ENCODE measurements at places on chromosomes 11 and 22. TPM values are rescaled to one million over a fixed set of nuclear protein-coding genes. Genes with fewer than 3 reads are reported as not detected.

The ZNHIT2 gene
- total RNA-seq: 8.0 TPM

The C22orf23 gene
- total RNA-seq: 0.79 TPM

The P2RY2 gene
- 0.27 TPM for total RNA-seq

The CSF2RB gene
- not detected for total RNA-seq

The VWA5A gene
- total RNA-seq: 6.1 TPM

DNA sequence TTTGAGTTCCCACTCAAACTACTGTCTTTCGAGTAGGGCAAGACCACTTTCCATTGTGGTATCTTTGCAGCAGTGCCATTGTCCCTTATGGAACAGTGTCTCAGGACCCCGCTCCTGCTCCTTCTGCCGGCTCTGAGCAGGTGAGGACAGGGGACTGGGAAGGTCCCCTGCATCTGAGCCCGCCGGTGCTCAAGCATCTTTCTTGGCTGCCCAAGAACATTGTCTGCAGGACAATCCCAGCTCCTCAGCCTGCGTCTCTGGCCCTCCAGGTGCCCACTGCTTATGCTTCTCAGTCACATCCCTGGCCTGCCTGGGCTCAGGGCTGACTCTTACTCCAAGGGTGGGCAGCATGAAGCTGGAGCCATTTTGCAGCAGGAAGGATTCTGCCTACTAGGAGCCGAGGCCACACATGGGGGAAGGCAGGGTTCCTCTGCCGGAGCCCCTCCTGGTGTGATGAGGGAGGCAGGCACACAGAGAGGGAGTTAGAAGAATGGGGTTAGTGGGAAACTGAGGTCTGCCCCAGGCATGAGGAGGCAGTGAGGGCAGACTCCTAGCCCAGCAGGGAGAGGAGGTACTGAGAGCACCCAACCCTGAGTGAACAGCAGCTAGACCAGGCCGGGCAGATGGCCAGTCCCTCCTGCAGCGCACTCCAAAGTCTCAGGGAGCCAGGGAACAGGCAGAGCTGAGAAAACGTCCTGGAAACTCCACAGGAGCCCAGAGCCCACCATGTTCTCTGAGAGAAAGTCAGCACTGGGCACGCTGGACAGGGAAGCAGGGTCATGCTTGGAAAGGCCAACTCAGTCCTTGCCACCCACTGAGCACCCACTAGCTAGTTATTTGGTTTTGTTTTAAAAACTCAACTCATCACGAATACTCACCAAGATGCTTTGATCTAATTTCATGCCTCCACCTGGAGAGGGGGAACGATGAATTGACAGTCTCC lies 7.5 kb upstream of the PPARA start:
- peaks cover 24% of the 10 kb centered on the region for H3K27me3 ChIP-seq
- no peak overlapping the region for H3K4me3 ChIP-seq
- no peak for DNase-seq

GRCh38 chr11:75508051-75508561 lies 17.6 kb downstream of the GDPD5 start:
- no peaks in the 10 kb centered on the region for H3K27me3 ChIP-seq
- no peak overlapping the region for H3K4me3 ChIP-seq
- no peaks in the 10 kb centered on the region for H3K36me3 ChIP-seq
- H3K4me1 ChIP-seq: peaks cover 31% of the 10 kb centered on the region
- DNase-seq: no peak
- peak overlapping the region; percentile 85 for H3K27ac ChIP-seq

- H3K4me3 ChIP-seq: peak overlapping the region; percentile 16
- H3K4me1 ChIP-seq: peaks cover 26% of the 10 kb centered on the region
- H3K36me3 ChIP-seq: peaks cover 34% of the 10 kb centered on the region
- H3K27me3 ChIP-seq: no peaks in the 10 kb centered on the region
- DNase-seq: no peak
These were observed 28.0 kb downstream of the FADS2 start for GRCh38 chr11:61855939-61856680.

DNA sequence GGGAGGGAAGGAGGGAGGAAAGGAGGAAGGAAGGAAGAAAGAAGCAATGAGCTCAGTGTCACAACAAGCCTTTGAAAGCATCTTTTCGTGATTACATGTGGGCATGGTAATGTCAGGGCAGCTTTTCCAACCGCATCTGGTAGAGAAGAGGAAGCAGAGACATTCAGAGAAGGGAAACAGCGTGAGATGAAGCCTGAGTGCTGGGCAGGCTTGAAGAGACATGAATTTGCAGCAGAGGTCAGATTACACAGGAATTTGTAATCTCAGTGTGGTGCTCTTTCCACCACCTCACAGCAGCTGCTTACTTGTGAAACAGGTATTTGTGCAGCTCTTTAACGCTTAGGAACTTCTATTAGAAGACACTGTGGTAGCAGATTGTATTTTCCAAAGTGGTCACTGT lies 289.5 kb upstream of the C11orf87 start:
- H3K4me1 ChIP-seq: no peaks in the 10 kb centered on the region
- DNase-seq: no peak
- no peak overlapping the region for H3K4me3 ChIP-seq
- H3K36me3 ChIP-seq: no peaks in the 10 kb centered on the region

DNA sequence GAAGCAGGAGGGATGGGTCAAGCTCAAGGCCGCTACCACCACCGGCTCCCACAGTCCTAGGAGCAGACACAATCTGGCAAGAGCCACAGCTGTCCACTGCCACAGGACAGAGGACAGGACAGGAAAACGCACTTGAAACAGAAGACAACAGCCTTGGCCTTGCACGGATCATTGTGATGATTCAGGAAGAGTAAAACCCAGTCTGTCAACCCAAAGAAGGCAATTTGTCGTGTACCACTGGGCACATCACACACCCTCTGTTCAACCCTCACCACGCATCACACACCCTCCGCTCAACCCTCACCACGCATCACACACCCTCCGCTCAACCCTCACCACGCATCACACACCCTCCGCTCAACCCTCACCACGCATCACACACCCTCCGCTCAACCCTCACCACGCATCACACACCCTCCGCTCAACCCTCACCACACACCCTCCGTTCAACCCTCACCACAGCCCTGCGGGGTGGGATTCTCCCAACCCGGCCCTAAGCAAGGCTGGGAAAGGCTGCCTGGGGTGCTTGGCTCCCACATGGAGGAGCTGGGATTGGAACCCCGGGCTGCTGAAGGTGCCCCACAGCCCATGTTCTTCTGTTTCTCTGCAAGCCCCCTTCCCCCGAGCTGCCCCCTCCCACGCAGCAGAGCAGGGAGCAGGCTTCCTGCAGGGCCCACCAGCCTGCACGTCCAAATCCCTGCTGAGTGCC lies 11.3 kb upstream of the CDC42BPG start:
- no peak overlapping the region for H3K4me3 ChIP-seq
- H3K27ac ChIP-seq: peak overlapping the region; percentile 71
- no peak for DNase-seq
- H3K27me3 ChIP-seq: no peaks in the 10 kb centered on the region
- peaks cover 2% of the 10 kb centered on the region for H3K36me3 ChIP-seq
- H3K4me1 ChIP-seq: peaks cover 14% of the 10 kb centered on the region

- DNase-seq: no peak
- H3K4me3 ChIP-seq: no peak overlapping the region
- no peak overlapping the region for H3K27ac ChIP-seq
- no peaks in the 10 kb centered on the region for H3K36me3 ChIP-seq
- no peaks in the 10 kb centered on the region for H3K27me3 ChIP-seq
These were observed 1212.3 kb downstream of the BRD1 start for GRCh38 chr22:48615171-48616008.

DNA sequence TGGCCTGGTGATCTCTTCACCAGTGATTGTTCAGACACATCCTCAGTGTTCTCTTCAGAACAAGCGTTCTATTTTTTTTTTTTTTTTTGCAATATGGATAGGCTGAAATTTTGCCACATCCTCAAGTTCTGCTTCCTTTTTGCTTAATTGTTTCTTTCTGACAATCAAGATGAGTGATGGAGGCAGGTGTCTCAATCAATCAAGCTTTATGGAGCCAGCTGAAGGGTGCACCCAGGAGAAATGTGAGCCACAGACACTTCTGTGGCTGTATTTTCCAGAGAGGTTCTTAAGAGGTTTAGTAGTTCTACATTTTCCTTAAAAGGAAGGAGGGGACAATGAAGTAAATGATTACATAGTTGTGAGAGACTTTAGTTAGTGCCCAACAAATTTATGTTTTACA lies 43.9 kb upstream of the ASPHD2 start:
- peak overlapping the region; percentile 65 for H3K27ac ChIP-seq
- no peak overlapping the region for H3K4me3 ChIP-seq

DNA sequence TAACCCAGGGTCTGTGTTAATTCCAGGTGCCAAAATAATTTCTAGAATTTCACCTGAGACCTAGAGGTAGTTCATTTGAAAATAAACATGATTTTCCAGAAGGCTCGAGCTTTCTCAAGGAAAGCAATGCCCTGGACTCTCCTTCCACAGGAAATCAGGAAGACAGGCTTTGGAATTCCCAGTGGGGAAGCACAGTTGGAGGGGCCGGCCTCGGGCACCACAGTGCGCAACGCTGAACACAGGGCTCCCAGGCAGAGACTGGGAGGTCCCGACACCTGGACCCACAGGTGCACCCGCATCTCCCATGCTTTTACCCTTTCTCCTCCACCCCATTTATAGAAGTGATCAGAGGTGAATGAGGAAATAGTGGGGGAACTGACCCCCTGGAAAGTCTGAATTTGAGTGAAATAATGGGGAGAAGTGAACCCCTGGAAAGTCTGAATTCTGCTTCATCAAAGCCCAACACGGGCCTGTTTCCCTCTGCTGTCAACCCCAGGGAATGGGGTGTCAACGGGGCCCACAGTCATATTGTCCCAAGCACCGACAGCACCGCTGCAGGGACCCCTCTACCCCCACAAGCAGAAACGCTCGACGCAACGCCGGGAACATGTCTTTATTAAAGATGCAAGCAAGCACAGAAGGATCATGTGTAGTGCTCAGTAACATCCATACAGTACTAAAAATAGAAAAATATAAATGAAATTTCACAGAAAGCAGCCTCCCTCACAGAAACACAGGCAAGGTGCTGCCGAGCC lies 12.0 kb upstream of the EFCAB6 start:
- H3K27me3 ChIP-seq: no peaks in the 10 kb centered on the region
- H3K36me3 ChIP-seq: no peaks in the 10 kb centered on the region
- peaks cover 21% of the 10 kb centered on the region for H3K4me1 ChIP-seq
- H3K4me3 ChIP-seq: no peak overlapping the region
- DNase-seq: no peak
- no peak overlapping the region for H3K27ac ChIP-seq
